Activated CD8-positive, alpha-beta memory T cell treated with anti-CD3 and anti-CD28 coated beads for 48 hours (primary cell): ENCODE measurements at places on chromosomes 13 and 19.
A peak's percentile ranks its signal among the peaks of the same experiment; 100 is the strongest.

DNA sequence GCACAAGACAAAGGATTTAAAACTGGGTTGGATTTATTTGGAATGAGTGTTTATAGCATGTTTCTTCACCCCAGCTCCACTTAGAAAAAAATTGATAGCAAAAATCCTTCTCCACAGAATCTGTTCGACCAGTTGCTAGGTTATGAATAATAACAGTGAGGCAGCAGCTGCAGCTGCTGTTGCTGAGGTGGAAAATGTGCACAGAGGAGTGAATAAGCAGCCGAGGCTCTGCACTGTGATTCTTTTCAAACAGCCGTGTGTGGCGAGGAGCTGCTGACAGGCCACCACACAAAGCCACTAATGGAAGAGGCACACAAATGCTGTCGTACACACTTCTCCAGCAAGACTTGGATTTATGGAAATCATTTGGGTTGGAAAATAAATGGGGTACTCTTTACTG, 6.4 kb upstream of the RASL11A start:
- DNase-seq: no peak

DNA sequence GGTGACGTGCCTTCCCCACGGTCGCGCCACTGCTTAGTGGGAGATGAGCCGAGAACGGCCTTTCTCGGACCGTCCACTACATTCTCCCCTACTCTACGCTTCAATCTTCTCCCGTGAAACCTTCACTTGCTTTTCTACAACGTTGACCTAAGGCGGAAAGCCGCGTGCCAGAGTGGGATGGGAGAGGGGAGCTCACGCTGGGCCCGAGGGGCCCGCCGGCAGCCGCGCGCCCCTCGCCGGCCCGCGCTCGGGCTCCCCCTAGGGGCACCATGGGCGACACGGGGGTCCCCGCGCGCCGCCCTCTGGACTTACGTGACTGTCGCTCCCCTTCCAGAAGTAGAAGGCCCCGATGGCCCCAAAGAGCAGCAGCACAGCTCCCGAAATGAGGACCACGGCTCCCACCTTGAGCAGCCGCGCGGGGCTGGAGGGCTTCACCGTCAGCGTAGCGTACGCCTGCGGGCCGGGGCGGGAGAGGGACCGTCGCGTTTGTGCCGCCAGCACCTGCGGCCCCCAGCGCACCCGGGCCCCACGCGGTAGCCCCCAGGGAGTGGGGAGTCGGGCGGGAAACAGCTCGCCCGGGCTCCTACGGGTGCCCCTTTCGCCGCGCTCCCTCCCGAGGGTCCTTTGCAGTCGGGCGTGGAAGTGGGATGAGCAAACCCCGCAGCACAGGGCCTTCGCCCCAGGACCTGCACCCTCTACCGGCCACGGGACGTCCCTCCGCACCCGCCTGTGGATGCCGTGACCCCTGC, 727 bp downstream of the CNMD start:
- DNase-seq: peak; percentile 4

GRCh38 chr19:10565567-10566407, at the start of gene KRI1:
TSS of gene KRI1 (minus strand) at chr19:10566010. CDS start at chr19:10565999, 11 bp downstream.
- DNase-seq: peak; percentile 96

DNA sequence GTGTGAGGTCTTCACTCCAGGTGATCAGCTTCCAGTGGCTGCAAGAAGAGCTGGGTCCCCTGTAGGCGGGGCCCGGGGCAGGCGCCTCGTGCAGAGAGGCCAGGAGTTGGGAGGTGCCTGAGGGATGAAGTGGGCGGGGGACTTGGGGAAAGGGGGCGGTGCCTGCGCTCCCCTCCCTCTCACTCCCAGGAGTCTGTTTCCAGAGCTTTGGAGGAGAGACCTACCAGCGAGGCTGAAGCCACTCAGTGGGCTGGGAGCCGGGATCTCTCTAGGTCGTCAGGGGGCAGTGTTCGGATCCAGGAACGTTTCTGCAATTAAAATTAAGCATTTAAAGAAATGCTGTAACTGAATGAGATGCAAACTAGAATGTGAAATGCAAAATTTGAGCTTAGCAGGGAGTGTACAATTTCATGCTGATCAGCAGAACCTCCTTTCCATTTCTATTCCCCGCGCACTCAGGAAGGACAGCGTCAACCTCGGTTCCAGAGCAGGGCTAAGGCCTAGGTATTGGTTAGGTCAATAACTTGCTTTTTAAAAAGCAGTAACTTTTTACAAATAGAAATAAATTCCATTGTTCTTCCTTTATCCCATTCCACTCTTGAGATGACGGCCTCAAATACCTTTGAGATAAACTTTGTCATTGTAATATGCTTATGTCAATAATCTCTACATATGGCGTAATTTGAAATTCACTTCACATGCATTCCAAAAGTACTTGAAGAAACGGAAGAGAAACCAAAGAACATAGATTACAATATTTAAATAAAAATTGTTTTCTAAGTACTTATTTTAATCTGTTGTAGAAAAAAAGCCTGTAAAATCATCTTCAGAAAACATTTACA, 11.6 kb downstream of the ZNF160 start:
- DNase-seq: no peak

- peak; percentile 77 for DNase-seq
Observed at GRCh38 chr13:98476538-98476966, 100.4 kb downstream of the STK24 start.

GRCh38 chr13:33375421-33375820, 89.9 kb upstream of the STARD13 start:
- no peak for DNase-seq

DNA sequence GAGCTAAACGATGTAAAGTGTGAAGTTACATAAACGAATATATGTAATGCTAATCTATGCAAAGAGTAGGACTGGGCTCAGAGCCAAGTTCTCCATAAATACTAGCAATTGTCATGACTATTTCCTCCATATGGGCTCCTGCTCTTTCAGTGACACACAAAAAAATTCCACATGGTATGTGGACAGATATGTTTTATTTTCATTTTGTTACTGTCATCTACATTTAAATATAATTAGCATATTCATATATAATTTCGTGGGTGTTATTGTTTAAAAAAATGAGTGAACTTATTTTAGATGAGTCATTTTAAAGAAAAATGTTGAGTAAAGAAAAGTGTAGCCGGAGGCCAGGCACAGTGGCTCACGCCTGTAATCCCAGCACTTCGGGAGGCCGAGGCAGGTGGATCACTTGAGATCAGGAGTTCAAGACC, 5.0 kb upstream of the IGSF23 start:
- no peak for DNase-seq

- DNase-seq: no peak
Observed at GRCh38 chr13:77492982-77493381, 42.5 kb upstream of the SCEL start.

DNA sequence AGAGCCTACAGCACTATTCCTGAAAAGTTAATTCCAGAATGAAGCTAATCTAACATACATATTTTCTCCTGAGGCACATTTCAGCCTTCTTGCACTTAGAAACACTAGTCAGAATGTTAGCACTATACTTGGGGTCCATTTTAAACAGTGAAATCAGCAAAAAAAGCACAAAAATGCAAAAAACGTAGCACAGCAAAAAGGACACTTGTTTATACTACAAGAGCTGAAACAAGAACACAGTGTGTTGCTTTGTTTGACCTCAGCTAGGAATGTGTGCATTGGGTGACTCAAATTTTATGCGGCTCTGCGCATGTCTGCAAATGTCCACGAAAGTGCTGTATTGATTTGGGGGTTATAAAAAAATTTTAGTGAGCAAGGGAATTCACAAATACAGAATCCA, 226.2 kb downstream of the KCNRG start:
- no peak for DNase-seq

DNA sequence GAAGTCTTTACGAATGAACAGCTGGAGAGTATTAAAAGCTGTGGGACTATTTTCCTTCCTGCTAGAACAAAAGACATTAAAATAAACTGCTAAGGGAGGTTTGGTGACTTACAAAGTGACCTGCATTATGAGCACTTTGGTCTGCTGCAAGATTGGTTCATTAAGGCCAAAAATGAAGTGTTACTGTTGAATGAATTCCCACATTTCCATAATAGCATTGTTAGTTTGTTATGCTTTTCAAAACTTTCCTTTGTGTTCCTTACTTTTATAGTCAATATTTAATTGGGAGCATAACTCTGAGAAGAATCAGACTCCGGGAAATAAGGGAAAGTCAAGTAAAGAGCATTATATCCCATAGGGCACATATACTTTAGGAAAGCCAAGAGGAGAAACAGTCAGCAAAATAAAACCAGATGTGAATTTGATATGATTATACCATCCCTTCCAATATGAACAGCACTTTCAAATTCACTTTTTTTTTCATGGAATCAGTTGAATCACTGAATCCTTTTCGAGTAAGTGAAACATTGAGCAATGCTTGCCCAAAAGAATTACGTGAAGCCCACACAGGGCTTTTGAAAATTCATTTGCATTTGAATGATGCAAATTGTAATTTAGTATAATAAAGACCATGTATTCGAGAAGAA, 112.6 kb downstream of the KCTD12 start:
- DNase-seq: no peak

DNA sequence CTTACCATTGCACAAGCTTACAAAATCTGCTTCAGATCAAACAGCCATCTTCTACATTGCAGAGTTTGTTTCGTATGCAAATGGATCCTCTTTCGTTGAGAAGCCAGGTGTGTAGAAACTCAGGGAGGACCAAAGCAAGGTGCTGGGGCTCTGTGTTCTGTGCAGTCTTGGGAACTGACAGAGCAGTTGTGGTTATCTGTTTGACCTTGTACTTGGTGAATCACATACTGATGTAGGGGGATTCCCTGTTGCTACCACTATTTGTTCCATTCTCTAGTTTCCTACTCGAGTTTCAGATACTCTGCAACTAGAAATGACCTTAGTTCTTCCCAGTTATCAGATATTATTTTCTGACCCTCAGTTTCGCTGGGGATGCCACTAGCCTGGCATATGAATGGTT, 95.2 kb upstream of the CLDN10 start:
- no peak for DNase-seq
